ENCODE measurements at places on chromosomes 5 and 9. TPM values are rescaled to one million over a fixed set of nuclear protein-coding genes. Genes with fewer than 3 reads are reported as not detected.

The SH2D3C gene
- total RNA-seq, result 18.2 TPM

The OTULINL gene
- total RNA-seq, result 4.9 TPM

The PPIC gene
- total RNA-seq, result 43.6 TPM

The TRIP13 gene
- total RNA-seq, result 0.48 TPM

- peak; percentile 49 for DNase-seq
Measured at GRCh38 chr5:56012281-56012963, 17.7 kb upstream of the IL6ST start.

DNA sequence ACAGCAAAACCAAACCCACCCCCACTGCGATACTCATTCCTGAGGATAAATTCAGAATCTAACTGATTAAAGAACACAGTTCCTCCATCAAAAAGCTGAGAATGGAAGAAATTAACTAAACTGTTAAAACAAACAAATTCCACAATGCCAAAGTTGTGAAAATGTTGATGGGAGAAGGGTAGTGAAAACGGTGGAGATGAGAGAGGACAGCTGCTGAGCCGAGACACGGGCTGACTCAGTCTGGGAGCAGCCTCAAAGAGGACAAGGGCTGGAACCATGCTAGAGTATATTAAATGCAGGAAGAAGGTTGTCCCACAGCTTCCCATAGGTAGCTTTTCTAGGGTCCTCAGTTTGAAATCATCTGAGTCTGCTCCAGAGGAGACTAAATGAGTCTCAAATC is 14.3 kb downstream of the ADAMTS12 start:
- no peak for DNase-seq

- no peak for DNase-seq
Measured at GRCh38 chr9:109787735-109788134, 7.7 kb downstream of the PALM2AKAP2 start.

- no peak for DNase-seq
Measured at GRCh38 chr9:21993007-21993406, 1.2 kb downstream of the CDKN2A start.

DNA sequence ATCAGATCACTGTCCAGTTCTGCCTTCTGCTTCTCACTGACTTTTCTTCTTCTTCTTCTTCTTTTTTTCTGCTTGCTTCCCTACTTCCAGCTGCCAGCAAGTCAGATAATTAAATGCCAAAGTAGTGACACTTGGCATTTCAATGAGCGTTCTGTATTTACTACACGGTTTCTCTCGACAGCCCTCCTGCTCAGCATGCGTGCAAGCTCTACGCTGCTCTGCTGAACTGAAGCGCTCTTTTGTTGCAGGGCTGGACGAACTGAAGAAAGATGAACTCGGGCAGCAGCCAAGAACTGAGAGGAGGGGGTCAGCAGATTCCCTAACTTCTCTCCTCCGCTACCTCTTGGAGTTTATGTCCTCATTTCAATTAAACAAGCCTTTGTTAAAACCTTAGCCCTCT is 319.1 kb downstream of the GLIS3 start:
- DNase-seq, result no peak

- no peak for DNase-seq
Measured at GRCh38 chr5:140242890-140243585, 59.9 kb downstream of the PFDN1 start.

- no peak for DNase-seq
Measured at GRCh38 chr5:158429564-158429963, 570.6 kb upstream of the CLINT1 start.

DNA sequence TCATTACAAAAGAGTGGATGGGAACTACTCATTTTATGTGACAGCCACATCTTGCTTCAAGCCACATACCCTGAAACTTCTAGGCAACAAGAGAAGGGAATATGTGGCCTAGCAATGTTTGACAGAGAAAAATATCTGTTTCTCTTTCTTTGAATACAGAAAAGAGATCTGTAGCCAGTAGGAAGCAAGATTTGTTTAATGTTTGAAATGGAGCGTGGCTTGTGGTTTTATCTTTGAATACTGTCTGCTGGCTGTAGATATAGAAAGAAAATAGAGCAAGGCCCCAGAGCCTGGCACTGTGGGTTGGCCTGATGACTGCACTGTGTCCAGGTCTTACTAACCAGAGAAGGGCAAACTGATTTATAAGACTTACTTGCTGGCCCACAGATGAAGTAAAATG is 133.8 kb downstream of the ARHGEF28 start:
- DNase-seq, result no peak

DNA sequence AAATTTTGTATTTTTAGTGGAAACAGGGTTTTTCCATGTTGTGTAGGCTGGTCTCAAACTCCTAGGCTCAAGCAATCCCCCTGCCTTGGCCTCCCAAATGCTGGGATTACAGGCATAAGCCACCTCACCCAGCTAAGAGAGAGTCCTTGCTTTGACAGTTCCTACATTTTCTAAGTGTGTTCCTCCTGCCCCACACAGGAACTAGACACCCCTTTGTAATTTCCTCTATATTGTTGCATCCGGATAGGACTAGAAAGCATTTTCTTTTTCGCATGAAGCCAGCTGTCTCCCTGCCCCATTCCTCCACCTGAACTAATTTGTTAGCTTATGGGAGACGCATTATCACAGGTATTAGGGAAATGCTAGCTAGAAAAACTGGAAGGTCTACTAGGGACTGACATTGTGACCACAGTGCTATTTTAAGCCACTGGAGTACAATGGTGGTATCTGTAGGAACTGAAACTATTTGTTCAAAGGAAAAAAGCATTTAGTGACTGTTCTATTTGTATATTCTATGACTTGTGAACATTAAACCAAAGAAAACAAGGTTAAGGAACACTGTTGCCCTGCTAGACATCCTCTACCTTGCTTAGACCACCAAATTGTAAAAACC is 214.1 kb downstream of the SMARCA2 start:
- no peak for DNase-seq

DNA sequence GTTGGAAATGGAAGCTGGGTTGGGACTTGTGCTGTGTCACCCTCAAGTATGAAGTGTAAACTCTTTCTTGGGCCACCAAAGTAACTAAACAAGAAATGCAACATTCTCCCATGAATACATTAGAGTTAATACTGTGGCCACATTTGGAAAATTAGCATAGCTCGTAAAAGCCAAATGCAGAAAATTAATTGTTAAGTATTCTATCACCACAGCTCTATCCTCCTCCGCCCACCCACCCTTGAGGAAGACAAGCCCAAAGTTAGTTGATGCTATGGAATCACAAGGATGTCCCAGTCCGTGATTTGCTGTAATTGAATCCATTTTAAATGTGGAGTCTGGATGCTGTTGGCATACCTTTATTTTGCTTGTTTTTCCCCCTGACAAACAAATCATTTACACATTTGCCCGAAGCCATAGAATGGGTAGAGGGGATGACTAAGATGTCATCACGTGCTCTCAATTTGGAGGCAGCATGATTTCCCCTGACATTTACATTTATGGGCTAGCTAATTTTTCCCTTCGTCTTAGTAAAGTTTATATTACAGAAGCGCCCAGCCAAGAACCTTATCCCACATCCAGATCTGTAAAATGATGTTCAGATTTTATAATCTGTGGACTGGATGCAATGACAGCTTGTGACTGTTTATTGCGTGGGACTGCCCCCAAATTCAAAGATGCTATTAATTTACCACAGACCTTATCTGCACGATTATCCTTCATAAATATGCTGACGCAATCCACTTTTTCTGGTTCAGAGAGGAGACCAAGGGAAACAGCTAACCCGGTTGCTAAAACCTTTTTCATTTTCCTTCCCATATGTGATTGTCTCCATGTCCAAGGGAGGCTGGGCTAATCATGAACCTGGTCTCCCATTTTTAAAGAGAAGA is 3.7 kb downstream of the MSX2 start:
- DNase-seq, result no peak

DNA sequence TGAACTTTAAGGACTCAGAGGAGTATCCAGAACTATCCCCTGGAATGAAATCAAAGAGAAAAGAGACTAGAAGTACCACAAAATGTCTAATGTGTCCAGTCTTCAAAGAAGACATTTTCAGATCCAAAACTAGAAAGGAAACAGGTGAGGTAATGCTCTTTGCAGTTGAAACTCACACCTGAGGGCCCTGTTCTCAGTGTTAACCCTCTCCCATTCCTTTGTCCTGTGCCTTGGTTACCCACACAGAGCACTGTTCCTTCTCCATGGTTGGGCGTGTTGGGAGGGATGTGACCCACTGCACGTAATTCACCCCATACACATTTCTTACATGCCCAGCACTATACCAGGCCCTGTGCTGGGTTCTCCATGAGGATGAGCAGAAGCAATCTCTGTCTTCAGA is 21.3 kb downstream of the MSANTD3 start:
- DNase-seq, result no peak

GRCh38 chr5:62330302-62330701 is 24.3 kb downstream of the KIF2A start:
- DNase-seq, result no peak
